ENCODE measurements at places on chromosomes 1 and 21.

DNA sequence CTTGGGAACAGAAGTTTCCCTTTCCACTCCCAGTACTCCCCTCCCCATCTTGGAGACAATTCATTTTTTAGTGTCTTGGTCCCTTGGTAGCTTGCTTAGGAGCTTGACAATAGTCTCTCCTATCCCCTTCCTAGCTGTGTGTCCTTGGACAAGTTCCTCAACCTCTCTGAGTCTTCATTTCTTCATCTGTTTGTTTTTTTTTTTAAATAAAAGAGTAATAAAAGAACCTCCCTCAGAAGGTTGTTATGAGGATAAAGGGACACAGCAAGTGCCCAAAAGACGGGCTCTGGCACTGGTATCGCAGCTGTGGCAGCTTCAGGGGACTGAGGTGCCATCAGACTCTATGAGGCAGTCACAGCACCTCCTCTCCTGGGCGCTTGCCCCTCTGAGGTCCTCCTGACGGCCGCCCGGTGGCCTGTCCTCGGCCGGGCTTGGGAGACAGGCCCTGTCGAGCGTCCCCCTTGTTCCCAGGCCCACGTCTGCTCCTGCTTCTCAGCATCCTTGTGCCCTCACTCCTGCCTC, 689.2 kb downstream of the MATN1 start:
- DNase-seq: no peak

- DNase-seq: no peak
These were observed 7.9 kb upstream of the AMPD1 start for GRCh38 chr1:114703242-114703641.

GRCh38 chr21:26036916-26037315, 133.7 kb downstream of the APP start:
- DNase-seq: no peak

- no peak for DNase-seq
These were observed 221.5 kb downstream of the GRIK1 start for GRCh38 chr21:29718081-29718815.

DNA sequence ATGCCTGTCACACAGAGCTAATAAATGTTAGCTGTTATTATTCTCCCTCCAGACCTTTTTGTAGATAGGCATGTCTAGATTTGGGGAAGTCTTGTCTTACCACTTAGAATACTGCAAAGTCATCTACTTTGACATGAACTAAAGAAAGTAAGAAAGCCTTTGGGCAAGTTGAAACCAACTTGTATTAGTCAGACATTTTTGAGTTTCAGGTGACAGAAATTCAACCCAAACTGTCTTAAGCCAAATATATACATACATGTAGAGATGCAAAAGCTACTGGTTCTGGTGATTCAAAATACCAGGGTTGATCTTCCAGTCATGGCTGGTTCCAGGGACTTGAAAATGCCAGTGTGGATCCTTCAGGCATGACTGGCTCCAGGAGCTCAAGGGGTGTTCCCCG, 276.8 kb upstream of the TMEM51 start:
- no peak for DNase-seq

GRCh38 chr1:177928194-177928593, 41.7 kb downstream of the SEC16B start:
- no peak for DNase-seq

GRCh38 chr1:202311875-202312635, 29.7 kb downstream of the UBE2T start:
- DNase-seq: no peak

DNA sequence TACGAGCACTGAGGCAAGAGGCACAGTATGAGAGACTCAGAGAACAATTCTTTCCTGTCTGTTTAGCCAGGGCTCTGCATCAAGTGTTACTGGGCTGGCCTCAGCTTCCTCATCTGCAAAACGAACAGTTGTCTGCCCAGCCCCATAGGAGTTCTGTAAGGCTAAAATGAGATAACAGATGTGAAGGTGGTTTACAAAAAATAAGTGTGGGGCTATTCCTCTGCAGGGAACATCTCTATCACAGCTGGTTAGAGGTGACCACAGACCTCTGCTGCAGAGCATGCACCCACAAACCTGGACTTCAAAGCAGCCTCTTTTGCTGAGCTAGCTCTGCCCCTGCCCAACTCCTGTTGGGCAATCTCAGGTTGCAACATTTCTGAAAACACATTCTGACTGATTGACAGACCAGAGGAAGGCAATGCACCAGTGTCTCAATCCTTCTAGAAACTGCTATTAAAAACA, 10.5 kb upstream of the OLIG1 start:
- DNase-seq: peak; percentile 38

DNA sequence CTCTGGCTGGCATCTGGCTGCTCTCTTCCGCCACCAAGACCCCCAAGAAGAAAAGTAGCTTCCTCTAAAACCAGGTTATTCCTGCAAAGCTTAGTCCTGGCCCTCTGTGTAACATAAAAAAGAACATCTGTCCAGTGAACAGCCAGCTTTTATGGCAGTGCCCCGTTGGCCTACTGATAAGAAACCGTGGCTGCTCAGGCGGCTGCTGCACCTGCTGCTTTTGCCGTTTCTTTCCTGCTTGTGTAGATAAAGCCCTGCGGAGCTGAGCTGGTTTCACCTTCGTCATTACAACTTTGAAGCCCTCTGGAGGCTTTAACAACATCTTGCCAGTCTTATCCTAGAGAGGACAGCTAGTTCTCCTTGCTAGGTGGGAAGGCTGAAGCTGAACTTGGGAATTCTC, 20.5 kb downstream of the ELAPOR1 start:
- no peak for DNase-seq

DNA sequence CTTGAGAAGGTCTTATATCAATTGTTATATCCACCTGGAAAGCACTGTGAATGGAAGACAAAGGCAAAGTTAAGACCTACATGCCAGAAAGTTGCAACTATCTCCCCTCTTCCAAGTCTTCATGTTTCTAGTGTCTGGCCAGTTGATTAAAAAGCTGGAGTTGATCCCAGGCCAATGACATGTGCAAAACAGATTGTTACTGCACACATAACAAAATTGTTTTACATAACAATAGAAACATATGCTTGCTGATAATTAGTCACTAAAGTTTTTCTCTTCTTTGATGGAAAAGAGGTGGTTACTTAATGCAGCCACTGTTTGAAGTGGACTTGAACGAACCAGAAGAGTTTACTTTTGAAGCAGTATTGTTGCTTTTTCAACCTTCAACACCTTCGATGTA, 158.2 kb downstream of the TGFBR3 start:
- DNase-seq: no peak

DNA sequence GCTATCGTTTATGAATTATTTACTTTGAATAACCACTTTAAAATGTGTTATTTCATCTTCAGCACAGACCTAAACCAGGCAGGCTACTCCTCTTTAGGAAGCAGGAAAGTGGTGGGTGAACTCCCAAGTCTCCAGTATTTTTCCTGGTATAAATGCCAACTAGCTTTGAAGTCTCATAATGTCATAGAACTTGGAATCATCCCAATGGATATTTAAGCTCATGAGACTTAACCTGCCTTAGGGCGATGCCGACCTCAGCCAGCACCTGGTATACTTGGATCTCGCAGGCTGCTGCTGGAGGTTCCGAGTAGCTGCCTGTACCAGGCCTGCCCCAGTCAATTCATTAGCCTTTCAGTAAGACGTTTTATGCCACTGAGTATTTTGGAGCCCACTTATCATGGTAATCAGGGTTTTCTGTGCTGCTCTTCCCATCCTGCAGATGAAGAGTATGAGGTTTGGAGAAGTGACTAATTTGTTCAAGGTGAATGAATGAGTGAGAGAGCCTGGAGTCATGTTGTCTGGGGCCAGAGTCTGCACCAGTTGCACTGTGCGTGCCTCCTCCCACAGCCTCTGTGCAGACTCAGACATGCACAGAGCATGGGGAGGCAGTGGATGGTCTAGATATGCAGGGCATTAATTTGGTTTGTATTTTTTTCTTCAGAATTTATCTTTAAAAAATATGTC, 34.9 kb downstream of the VANGL1 start:
- DNase-seq: no peak

DNA sequence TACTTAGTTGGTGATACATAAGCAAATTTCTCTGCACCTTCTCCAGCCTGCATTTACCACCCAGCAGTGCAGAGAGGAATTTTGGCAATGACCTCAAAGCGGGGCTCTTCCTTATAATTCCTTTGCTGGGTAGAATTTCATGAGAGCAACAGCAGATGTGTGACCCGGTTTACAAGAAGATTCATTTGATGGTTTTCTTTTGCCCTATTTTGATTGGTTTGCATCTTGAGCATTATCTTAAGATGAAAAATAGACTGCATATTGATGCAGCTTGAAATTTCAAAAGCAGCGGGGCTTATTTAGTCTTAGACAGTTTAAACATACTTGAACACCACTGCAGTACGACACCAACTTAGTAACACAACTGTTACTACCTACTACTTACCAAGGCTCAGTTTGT, 378.9 kb downstream of the TTLL7 start:
- DNase-seq: no peak

- peak; percentile 8 for DNase-seq
These were observed 75.7 kb downstream of the AXDND1 start for GRCh38 chr1:179441501-179441900.

- no peak for DNase-seq
These were observed 181.0 kb downstream of the DISC1 start for GRCh38 chr1:231807541-231807940.

GRCh38 chr21:37983336-37984095, 67.3 kb upstream of the KCNJ6 start:
- DNase-seq: no peak

DNA sequence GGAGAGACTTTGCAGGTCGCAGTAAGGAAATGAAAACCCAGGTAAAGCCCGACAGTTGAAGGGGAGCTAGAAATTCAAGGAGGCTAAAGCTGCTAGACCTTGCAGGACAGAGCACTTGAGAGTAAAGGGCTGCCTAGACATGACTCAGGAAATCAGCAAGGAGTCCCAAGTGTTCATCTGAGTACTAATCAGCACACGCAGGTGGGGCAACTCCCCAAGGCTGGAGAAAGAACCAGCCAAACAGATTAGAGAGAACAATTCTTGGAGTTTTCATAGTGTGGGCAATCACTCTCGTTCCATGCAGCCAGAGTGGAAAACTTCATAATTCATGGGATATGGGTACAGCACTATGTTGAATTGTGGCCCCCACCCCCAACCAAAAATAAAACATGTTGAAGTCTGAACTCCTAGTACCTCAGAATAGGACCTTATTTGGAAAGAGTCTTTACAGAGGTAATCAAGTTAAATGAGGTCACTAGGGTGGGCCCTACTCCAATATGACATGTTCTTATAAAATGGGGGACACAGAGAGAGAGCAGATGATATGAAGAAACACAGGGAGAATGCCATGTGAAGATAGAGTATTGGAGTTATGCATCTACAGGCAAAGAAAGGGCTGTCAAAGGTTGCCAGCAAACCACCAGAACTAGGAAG, 28.0 kb downstream of the SYDE2 start:
- DNase-seq: no peak

GRCh38 chr21:45119812-45120211, 45.4 kb downstream of the ADARB1 start:
- DNase-seq: no peak

DNA sequence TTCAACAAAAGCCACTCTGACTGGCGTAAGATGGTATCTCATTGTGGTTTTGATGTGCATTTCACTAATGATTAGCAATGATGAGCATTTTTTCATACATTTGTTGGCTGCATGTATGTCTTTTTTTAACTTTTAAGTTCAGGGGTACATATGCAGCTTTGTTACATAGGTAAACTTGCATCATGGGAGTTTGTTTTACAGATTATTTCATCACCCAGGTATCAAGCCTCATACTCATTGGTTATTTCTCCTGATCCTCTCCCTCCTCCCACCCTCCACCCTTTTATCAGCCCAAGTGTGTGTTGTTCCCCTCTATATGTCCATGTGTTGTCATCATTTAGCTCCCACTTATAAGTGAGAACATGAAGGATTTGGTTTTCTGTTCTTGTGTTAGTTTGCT, 154.1 kb upstream of the POGK start:
- DNase-seq: no peak

DNA sequence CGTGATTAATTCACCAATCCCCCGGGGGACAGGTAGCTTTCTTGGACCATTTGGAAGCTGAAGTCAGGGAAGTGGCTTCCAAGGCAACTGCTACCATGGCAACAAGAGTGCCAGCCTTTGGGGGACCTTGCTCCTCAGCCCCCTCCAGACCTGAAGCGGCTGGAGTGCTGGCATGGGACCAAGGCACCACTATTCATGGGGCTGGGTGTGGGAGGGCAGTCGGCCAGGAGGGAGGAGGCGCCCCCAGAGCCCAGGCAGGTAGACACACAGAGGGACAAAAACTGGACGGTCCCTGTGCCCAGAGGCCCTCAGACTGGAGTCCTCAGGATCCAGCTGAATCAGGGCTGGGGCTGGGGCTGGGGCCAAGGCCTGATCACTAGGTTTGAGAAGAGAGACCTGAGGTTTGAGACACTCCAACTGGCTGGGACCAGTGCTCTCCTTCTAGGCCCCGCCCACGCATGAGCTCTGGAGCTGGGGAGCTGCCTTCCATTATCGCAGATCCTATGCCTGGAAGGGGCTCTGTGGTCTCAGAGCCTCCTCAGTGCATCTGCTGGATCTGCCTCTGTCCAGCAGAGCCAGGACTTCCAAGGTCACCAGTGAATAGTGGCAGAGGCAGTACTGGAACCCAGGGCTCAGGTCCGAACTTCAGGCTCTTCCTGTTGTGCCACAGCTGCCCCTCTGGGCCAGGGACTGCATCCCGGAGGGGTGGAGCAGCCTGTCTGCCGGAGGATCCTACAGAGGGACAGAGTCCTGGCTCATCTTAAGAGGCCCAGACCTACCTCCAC, 3.3 kb upstream of the KNCN start:
- no peak for DNase-seq

GRCh38 chr1:89104687-89105086, 21.2 kb downstream of the GBP2 start:
- no peak for DNase-seq

DNA sequence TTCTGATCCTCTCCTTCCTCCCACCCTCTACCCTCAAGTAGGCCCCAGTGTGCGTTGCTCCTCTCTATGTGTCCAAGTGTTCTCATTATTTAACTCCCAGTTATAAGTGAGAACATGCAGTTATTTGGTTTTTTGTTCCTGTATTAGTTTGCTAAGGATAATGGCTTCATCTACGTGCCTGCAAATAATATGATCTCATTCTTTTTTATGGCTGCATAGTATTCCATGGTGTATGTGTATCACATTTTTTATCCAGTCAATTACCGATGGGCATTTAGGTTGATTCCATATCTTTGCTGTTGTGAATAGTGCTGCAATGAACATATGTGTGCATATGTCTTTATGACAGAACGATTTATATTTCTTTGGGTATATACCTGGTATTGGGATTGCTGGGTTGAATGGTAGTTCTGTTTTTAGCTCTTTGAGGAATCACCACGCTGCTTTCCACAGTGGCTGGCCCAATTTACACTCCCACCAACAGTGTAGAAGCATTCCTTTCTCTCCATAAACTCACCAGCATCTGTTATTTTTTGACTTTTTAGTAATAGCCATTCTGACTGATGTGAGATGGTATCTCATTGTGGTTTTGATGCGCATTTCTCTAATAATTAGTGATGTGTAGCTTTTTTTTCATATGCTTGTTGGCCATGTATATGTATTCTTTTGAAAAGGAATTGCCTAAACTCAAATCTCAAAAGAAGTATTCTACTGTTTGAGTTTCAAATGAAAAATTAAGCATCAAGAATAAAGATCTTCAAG, 116.9 kb downstream of the ETS2 start:
- no peak for DNase-seq

GRCh38 chr1:36133484-36133883, 8.5 kb upstream of the COL8A2 start:
- DNase-seq: no peak

GRCh38 chr1:172484252-172484651, 40.4 kb upstream of the PIGC start:
- no peak for DNase-seq

GRCh38 chr1:9838946-9839345, 15.2 kb upstream of the CLSTN1 start:
- DNase-seq: no peak

All from HuH-7 (cell line).